Astrocyte (in vitro differentiated cells and primary cell): ENCODE measurements at places on chromosomes 12 and 14.

GRCh38 chr14:101916816-101917412 lies 47.5 kb upstream of the DYNC1H1 start:
- no peak overlapping the region for H3K4me3 ChIP-seq
- H3K27me3 ChIP-seq: no peaks in the 10 kb centered on the region
- H3K36me3 ChIP-seq: peaks cover 12% of the 10 kb centered on the region
- DNase-seq: no peak

GRCh38 chr12:56591961-56592360 lies 38.2 kb downstream of the BAZ2A start:
- peak overlapping the region; percentile 11 for H3K27ac ChIP-seq
- no peaks in the 10 kb centered on the region for H3K27me3 ChIP-seq
- DNase-seq: peak; percentile 14
- H3K4me3 ChIP-seq: no peak overlapping the region

DNA sequence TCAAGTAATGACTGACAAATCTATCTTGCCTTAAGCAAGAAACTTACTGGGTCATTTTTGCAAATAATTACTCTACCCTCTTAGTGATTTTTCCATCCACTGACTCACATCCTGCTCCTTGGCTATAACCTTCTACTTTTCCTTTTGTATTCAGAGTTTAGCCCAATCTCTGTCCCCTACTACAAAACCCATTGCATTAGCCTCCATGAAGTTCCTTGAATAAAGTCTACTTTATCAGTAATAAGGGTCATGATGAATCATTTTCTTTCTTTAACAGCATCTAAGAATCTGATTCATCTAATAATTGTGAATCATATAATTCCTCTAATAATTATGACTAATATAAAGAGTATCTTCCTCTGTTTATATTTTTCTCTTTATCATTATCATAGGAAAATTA lies 132.6 kb downstream of the NTS start:
- H3K27ac ChIP-seq: no peak overlapping the region
- H3K4me3 ChIP-seq: no peak overlapping the region
- no peaks in the 10 kb centered on the region for H3K4me1 ChIP-seq
- H3K27me3 ChIP-seq: no peaks in the 10 kb centered on the region
- DNase-seq: no peak

DNA sequence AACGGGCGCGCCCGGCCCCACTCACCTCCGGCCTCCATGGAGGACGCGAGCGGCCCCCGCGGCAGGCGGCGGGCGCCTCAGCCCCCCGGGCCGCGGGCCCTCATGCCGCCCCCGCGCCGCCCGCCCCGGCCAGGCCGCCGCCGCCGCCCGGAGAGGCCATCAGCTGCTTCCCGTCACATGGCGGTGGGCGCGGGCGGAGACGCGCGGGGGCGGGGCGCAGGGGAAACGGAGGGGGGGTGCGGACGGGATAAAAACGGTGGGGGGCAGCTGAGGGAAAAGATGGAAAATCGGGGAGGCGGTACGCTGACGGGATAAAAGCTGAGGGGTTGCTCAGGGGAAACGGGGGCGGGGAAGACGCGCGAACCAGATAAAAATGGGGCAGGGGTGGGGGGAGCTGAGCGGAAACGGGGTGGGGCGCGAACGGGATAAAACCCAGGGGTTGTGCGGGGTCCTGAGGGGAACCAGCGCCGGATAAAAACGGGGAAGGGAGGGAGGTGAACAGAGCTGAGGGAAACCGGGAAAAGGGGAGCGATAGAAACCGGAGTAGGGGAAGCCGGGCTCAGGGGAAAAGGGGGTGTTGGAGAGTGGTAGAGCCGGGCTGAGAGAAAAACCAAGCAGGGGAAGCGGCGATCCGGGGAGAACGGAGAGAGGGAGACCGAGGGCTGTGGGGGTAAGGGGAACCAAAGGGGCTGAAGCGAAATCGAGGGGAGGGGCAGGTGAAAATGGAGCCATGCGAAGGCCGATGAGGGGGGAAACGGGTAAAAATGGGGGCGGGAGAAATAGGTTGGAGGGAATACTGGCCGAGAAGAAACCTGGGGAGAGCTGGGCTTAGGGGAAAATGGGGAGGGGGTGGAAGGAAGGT lies at the start of gene WSB2:
Gene WSB2 (minus strand): TSS at position 169 of the 862 bp plus-strand sequence. CDS start 131 bp downstream, at position 38.
- H3K27ac ChIP-seq: peak within 1 kb of the TSS; percentile 88
- DNase-seq: peak; percentile 44
- H3K4me1 ChIP-seq: peaks cover 21% of the 10 kb centered on the region
- H3K4me3 ChIP-seq: peak within 1 kb of the TSS; percentile 92

DNA sequence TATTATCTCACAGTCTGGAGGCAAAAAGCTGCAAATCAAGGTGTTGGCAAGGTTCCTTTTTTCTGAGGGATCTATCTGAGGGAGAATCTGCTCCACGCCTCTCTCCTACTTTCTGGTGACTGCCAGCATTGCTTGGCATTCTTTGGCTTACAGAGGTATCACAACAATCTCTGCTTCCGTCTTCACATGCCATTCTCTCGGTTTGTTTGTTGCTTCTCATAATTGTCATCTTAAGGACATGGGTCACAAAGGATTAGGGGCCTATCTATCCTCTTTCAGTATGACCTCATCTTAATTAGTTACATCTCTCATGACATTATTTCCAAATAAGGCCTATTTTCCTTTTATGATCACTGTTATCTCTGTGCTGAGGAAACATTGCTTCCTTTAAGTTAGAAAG lies 345.0 kb downstream of the FOXG1 start:
- no peaks in the 10 kb centered on the region for H3K36me3 ChIP-seq
- H3K4me1 ChIP-seq: no peaks in the 10 kb centered on the region
- DNase-seq: no peak
- H3K4me3 ChIP-seq: no peak overlapping the region
- H3K27ac ChIP-seq: no peak overlapping the region

DNA sequence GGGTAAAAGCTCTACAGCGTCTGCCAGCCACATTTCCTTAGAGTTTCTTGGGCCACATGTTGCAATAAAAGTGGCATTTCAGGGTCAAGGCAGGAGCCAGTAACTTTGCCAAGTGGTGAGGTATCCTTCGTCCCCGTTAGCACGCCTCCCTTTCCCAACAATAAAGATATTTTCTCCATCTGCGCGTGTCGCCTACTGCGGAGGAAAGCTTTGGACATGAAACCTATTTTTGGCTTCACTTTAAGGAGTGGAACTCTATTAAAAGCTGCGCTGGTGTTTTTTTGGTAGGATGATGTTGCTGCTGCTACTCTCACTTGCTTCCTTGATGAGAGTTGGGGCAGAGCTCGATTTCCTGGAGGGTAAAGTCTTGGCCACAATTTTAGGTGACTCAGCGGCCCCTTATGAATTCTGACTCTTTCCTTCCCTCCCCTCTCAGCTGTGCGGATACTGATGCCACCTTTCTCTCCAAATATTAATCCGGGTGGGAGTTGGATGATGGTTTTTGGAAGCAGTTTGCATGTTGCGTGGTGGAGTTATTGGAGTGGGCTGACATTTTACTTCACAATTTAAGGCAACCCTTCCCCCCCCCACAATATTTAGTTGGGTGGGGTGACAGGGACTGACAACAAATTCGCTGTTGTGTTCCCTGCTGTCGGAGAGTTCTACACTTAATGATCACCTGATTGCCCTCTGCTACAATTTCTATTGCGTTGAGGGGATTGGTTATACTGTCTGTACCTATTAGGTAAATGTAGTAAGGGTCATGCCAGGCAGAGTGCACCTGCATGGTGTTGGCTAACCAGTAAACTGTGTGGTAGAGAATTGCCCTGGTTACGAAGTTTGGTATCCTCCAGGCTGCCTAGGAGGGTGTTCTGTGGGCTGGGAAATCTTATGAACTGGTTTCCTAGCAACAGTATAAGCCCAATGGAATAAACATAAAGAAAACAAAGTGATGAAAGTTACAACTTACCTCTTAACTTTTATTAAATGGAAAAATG lies 1.1 kb downstream of the CCDC91 start:
- peak overlapping the region; percentile 94 for H3K27ac ChIP-seq
- DNase-seq: peak; percentile 61
- peak overlapping the region; percentile 93 for H3K4me3 ChIP-seq

DNA sequence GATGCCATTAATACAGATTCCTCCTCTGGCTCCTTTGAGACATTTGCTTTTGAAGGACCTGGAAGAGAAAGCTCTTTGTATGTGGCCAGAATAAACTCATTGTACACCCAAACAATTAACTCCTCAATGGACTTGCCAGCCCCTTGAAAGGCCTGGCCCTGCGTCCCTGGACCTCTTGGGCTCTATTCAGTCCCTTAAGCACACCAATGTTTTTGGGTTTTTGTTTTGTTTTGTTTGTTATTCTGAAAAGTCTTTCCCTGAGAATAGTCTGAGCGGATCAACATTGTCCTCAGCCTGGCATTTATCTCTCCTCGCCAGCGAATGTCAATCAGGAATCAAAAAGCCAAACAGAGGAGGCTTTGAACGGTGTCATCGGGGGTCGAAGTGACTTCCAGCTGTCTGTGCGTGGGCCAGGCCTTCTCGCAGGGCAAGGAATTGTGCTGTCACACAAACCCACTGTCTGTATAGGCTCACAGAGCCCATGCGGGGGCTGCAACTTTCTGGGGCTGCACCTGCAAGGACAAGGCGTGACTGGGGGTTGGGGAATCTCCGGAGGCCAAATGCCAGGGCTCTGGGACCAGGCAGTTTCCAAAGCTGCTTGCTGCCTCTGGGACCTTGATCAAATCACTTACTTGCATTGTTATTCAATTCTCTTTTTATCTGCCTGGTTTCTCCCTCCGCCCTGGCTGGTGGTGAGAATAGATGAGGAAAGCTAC lies 108.3 kb downstream of the SMOC1 start:
- no peak for DNase-seq
- H3K4me1 ChIP-seq: no peaks in the 10 kb centered on the region
- H3K36me3 ChIP-seq: no peaks in the 10 kb centered on the region
- no peak overlapping the region for H3K27ac ChIP-seq
- no peaks in the 10 kb centered on the region for H3K27me3 ChIP-seq
